Esophagus squamous epithelium (tissue), 5 donors: ENCODE measurements at places on chromosomes 4 and X. TPM values are rescaled to one million over a fixed set of nuclear protein-coding genes. Genes with fewer than 3 reads are reported as not detected.

ARX gene
- total RNA-seq = not detected

- no peak for DNase-seq
Measured at GRCh38 chr4:108155373-108155772, 13.4 kb downstream of the LEF1 start.

MGAT4D gene
- total RNA-seq = not detected

- DNase-seq = no peak
Measured at GRCh38 chrX:69503228-69503781, 821 bp upstream of the NALF2 start.

SLC2A9 gene
- total RNA-seq = 14.4 TPM

SSX2 gene
- not detected for total RNA-seq
